Islet precursor cell (in vitro differentiated cells): ENCODE measurements at places on chromosomes 6 and 20.

DNA sequence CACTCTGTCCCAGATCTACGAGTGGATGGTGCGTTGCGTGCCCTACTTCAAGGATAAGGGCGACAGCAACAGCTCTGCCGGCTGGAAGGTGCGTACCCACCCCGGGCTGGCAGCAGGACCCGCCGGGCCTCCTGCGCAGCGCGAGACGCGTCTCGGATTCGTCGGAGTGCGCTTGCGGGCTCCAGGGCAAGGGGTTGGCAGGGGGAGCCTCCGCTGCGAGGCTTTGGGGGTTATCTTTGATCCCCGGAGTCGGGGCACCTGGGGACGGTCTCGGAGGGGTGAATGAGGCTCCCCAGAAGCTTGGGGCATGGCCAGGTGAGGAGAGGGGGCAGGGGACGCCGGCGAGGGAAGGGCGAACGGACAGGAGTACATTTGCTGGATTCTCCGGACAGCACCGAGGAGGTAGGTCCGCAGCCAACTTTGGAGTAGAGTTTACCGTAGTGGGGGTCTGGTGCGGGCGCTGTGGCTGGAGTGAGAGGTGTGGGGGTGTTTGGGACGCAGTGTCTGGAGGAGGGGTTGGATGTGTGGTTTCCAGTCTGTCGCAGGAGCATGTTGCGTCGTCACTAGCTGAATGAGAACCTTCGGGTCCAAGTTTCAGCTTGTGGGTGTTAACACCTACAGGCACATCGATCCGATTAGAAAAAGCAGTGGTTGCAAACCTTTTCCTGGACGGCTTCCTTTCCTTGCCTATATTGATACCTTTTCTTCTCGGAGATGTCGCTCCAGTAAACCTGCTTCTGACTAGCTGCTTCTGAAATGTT is 1.2 kb downstream of the FOXO3 start:
- DNase-seq: peak; percentile 60

- DNase-seq: no peak
Measured at GRCh38 chr20:50302341-50303057, 111.9 kb downstream of the CEBPB start.

- DNase-seq: no peak
Measured at GRCh38 chr6:166530211-166531095, 56.0 kb downstream of the RAMACL start.

DNA sequence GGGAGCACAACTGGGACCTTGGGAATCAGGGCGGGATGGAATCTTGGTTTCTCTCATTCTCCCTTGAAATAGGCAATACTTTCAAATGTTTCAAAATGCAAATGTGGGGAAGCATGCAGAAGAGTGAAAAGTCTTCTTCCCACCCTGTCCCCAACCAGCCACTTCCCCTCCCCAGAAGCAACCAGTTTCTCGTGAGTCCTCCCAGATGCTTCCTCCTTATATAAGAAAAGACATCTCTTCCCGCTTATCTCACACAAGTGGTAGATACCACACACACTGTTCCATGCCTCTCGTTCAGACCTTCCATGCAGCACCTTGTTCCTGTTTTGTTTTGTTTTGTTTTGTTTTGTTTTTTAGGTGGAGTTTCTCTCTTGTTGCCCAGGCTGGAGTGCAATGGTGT is 25.1 kb downstream of the HCK start:
- no peak for DNase-seq

DNA sequence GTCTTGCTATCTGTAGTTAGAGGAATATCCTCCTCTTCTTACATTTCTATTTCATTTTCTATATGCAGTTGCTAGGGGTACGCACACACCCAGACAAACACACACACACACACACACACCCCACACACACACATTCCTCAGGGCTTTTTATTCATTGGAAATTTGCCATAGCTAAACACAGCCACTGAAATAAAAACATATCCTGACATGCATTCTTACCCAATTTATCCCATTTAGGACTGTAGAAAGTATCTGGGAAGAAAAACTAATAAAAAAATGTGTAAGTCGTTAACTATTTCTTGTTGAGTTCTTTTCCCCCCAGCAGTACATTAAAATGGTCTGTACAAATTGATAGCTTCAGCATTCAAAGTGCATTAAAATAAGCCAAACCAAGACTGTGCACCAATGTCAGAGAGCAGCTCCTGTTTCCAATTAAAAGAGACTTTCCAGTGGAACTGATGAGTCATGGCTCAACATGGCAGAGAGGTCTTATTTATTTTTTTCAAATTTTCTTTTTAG is 357.9 kb upstream of the AGPAT4 start:
- no peak for DNase-seq

DNA sequence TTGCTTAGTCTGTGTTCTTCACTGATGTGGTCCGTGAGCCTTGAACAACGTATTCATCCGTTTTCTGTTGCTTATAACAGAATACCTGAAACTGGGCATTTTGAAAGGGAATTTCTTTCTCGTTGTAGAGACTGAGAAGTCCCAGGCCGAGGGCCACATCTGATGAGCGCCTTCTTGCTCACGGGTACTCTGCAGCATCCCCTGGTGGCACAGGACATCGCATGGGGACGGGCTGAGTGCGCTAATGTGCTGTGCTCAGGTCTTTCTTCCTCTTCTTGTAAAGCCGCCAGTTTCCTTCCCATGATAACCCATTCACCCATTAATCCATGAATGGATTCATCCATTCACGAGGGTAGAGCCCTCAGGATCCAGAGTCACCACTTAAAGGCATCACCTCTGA is 161.0 kb downstream of the NFATC2 start:
- DNase-seq: no peak

DNA sequence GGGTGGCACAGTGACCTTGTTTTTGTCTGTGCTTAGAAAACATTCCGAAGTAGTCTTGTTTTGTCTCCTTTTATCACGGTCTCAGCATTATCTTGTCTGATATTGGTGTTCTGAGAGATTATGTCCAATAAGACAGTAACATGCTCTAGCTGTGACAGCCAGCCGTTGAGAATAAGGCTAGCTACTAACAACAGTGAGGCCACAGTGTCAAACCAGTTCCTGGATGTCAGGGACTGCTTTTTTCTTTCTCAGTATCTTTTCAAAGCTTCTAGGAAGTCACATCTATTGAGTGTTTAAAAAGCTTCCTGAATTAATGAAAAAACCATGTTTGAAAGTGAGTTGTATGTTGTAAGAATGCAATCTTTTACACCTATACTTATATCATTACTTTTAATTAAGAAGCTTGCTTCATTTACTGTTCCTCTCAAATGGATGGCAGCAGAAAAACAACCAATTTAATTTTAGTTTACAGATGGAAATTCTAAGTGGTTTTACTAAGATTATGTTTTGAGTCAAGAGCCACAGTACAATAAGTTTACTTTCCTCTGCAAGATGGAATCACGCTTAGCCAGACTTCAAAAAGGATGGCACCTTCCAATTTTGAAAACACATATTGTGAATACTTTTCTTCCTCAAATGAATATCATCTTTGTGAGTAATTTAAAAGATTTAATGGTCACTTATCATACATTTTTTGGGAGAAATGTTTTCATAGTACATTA is 53.1 kb downstream of the MAP3K7 start:
- no peak for DNase-seq

- no peak for DNase-seq
Measured at GRCh38 chr6:128487055-128487454, 33.3 kb downstream of the PTPRK start.

DNA sequence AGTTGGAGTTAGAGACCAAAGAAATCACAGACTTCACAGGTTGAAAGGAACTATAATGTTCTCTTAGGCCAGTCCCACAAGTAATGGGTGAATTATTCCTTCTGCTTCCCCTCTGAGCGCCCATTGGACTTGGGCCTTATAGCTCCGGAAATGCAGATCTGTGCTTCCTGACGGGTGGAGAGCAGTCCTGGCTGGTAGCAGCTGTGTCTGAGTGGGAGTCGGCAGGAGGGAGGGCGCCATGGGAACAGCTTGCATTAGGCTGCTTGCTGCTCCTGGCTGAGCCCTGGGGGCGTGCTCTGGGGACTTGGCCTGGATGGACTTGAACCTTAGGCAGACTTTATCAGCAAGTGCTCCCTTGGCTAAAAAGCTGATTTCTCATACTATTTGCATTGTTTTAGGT is 18.4 kb upstream of the NUP153 start:
- peak; percentile 94 for DNase-seq

DNA sequence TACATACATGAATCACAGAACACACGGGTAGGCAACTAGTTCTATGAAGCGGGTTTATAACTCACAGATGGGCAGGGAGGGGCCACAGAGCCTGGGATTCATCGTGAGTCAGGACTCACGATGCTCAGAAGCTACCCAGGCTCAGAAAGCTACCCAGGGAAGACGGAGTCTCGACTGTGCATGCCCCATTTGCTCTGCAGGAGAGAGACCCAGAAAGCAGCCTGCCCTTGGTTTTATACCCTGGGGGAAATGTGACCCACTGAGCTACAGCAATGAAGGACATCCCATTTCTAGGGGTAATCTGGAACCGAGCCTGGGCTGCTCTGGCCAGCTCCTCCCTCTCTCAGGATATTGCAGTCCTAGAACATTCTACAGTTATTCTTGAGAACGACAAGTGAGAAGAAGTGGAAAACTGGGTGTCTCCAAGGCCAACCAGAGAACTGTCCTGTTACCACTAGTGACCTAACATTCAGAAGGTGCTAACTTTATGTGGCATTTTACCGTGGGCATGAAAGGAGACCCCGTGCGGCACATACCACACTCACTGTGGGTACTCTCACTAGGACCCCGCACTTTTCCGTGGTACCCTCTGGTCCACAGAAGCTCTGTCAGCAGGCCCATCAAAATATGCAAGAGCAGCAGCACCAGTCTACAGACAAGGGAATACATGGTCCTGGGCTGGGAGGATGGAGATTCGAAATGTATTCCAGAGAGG is 201.9 kb upstream of the PMEPA1 start:
- DNase-seq: no peak

DNA sequence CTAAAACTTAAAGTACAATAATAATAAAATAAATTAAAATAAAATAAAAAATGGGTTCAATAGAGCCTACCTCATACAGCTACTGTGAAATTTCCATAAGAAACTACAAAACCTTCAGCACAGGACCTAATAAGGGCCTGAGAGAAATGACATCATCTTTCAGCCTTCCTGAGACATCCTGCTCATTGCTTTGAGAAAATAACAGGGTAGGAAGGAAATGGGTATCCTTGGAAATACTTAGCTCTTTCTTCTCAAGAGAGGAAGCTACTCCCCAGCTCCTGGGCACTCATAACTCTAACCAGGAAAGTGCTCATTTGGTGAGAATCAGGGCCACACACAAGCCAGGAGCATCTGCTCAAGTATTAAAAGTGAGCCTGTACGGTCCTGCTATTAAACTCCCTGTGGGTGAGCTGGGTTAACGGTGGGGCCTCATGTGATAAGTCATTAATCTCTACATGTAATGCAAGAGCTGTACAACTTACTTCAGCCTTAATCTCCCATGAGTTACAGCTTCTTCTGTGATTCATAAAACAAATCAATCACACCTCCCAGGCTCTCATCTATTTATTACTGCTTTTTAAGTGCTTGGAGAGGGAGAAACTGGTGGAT is 141.4 kb downstream of the MAFB start:
- DNase-seq: no peak

DNA sequence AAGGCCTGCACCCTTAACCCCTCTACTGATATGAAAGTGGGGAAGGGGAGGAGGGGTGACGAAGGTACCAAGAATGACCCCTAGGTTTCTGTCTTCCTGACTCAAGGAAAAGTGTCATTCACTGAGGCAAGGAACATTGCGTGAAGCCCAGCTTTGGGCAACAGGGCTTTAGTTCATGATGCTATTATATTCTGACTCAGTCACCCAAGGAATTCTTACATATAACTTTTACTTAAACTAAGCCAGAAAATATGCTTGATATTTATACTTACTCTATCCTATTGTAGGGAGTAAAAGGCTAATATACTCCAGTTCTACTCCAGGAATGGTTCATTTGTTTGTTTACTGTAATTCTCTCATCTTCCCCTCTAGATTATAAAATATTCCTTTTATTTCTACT is 60.5 kb downstream of the DOP1A start:
- no peak for DNase-seq

- no peak for DNase-seq
Measured at GRCh38 chr6:93454533-93454932, 35.2 kb upstream of the EPHA7 start.

GRCh38 chr6:156791320-156791850 is 14.2 kb downstream of the ARID1B start:
- no peak for DNase-seq

- no peak for DNase-seq
Measured at GRCh38 chr6:37201726-37202125, 31.8 kb downstream of the PIM1 start.

DNA sequence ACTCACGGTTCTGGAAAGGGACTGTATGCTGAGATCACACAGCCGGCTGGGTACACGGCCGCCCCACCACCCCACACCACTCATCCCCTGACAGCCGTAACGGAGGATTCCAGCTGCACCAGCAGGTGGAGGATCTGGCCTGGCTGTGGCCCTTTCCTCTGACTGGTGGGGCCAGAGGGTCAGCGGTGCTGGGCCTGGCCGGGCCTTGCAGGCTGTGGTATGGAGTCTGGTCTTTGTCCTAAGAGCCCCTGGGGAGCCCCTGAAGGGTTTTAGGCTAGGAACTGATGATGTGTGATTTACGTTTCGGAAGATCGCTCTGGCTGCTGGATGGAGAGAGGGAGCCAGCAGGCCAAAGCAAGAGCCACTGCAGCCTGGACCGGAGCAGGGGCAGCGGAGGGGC is 26.6 kb downstream of the NOL4L start:
- DNase-seq: no peak

GRCh38 chr20:59023616-59024015 is 4.4 kb downstream of the TUBB1 start:
- DNase-seq: no peak

DNA sequence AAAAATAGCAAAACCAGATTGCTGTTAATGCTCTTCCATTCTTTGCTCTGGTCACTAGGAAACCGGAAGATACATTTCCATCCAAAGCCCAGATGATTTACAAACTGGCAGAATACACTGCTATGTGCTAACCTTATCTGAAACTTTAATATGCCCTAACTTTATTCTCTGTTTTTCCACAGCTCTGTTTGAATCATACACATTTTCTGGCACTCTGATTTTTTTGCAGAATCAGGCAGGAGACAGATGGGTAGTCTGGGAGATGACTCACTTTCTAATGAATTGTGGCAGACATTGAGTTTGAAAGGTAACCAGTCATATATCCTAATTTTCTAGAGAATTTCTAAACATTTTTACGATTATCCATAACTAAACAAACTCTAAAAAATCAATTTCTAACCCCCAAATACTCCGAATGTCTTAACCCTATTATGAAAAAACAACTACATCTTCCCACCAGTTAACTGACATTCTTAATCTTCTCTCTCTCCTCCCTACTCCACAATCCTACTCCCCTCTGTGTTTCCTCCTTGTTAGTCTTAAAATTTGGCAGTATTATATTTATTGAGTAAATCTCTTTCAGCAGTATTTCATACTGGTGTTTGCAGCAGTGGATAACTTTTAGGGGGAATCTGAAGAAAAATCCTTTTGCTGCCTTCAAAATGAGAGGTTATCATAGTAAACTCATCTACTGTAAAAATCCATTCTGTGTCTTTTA is 63.5 kb downstream of the MAN1A1 start:
- DNase-seq: no peak

- no peak for DNase-seq
Measured at GRCh38 chr6:21240709-21241108, 352.8 kb upstream of the SOX4 start.

- DNase-seq: no peak
Measured at GRCh38 chr6:137711972-137712371, 155.1 kb upstream of the TNFAIP3 start.

- DNase-seq: no peak
Measured at GRCh38 chr6:141103246-141103645, 1029.5 kb upstream of the GJE1 start.
